ENCODE measurements at places on chromosomes 12 and 14.

DNA sequence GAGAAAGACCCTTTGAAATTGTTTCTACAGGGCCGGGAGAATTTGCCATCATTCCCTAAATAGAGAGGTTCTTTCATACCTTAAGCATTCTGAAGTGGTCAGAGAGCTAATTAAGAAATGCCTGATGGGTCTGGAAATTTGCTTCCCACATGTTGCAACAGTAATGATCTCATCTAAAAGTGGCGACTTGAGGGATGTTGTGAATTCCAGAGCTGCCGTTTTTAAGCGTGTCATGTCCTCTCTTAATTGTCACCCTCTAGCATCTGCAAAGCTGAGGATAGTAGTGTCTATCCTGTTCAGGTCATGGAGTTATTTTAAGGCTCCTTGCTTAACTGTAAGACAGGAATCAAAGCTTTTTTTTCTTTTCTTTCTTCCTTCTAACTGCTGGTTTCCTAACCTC is 60.4 kb downstream of the FOS start:
- no peak for DNase-seq

DNA sequence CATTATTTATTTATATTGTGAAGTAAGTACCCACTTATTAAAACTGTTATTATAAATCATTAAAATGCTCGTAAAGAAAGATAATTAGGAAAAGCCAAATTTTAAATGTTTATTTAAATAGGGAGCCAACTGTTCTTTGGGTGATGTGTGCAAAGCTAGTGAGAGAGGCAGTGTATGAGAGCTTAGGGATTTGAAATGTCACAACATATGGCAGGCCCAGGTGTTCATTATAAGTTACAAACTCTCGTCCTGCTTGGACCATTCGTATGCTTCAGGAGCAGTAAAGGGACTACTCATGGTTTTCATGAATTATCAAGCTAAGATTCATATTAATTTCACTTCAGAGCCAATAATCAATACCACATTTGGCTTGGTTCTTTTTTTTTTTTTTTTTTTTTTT is 154.5 kb downstream of the TGFB3 start:
- DNase-seq, result no peak

- DNase-seq, result no peak
Observed at GRCh38 chr12:130127532-130127911, 34.7 kb upstream of the FZD10 start.

GRCh38 chr12:26939953-26940352 is 1.7 kb downstream of the FGFR1OP2 start:
- DNase-seq, result no peak

DNA sequence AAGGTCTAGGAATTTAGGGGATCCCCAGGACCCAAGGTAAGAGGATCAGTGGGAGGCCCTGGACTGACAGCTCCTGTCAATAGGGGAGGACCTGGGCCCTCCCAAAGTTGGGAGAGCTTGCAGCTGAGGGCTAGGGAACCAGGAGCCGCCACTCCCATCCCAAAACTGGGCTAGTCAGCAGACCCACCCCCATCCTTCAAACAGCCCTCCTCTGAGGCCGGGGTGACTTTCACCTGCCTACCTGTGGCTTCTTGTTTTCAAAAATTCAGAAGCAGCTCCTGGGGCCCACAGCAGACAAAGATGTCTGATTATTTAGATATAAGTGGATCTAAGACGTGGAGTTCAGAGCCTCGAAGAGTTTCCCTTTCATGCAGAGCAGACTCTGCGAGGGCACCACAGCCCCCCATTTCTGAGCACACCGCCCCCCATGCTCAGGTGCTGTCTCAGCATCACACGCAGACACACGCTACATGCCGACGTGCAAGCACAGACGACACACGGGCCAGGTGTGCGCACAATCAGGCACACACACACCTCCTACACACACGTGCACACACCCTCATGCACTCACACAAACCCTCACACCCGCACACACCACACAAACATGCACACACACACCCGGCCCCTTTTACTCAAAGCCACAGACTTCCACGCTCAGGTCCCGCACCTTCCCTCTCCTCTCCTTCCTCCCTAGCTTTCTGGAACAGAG is 21.9 kb downstream of the DIO3 start:
- no peak for DNase-seq

- DNase-seq, result no peak
Observed at GRCh38 chr12:61367281-61367785, 892.9 kb upstream of the USP15 start.

DNA sequence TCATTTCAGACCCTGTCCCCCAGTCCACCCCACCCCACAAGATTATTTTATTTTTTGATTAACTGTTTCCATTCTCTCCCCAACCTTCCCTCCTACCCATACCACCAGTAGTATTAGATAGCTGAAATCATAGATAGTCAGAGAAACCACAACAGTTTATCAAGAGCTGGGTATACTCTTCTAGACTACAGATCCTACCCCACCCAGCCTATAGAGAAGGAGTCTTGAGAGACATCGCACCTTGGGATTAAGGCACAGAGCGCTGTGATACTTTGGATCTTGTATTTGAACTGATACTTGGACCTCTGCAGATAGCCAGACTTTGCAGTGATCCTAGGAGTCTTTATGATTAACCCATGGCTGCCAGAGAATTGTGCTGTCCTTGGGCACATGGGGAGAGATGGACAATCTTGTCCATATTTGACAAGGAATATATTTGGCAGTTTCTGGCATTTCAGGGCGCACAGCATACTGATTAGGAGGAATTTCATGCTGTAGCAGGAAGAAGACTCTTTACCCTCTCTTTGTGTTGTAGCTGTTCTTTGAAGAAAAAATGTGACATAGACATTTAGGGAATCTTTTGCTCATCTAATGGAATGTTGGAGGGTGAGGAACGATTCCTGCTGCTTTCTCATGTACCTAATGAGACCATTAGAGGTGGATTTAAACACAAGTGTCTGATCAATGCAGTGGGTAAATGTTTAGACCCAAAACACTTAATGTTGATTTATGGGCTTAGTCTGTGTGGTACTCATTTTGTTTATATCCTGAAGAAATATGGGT is 982 bp downstream of the RBMS2 start:
- DNase-seq, result no peak

- DNase-seq, result no peak
Observed at GRCh38 chr14:67335781-67336180, 23.8 kb downstream of the ATP6V1D start.

GRCh38 chr12:5964913-5965900 is 20.1 kb upstream of the ANO2 start:
- no peak for DNase-seq

GRCh38 chr12:113683574-113683973 is 211.9 kb upstream of the LHX5 start:
- no peak for DNase-seq
